ENCODE measurements at places on chromosomes 3 and 15.

DNA sequence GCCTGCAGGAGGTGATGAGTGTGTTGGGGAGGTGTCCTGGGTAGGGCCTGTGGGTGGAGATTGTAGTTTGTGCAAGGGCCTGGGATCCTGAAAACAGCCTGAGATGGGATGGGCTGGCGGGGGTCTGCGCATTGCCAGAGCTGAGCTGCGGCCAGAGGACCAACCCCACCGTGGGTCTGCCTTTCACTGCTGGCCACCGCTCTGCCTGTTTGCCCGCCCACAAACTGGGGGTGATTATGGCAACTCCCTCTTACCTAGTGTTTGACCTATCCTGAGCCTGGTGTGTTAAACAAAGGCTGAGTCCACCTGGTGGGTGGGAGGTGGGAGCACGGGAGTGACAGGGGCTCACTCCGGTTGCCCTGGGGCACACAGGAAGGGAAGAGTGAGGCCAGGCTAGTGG, 9.8 kb downstream of the ABTB1 start:
- no peak for DNase-seq

GRCh38 chr15:98893401-98893800, 114.2 kb downstream of the PGPEP1L start:
- no peak for DNase-seq

DNA sequence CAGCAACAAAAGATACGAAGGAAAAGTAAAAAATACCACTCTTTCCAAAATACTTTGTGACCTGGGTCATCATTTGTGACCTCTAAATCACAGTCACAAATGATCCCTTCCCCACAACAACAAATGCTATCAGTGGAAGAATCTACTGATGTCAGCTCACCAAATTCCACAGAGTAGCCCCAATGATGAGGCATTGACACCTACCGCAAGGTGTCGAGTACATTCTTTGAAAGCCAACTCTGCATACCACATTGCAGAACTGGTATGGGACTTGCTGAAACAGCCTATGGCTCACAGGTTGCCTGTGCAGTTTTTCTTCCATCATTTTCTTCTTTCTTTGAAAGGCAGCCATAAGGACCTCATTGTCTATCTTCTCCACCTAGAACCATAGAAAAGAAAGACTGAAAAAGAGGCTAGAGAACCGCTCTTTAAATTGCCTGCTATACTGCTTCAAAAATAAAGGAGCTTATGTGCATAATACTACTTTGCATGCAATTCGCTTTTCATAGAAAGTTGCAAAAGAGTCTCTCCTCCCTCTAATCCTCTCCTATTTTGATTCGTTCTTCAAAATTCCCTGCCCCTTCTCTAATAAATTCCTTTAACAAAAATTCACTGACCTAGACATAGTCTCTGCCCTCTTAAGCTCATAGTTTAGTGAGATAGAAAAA, 21.4 kb upstream of the KPNA1 start:
- DNase-seq, result no peak

DNA sequence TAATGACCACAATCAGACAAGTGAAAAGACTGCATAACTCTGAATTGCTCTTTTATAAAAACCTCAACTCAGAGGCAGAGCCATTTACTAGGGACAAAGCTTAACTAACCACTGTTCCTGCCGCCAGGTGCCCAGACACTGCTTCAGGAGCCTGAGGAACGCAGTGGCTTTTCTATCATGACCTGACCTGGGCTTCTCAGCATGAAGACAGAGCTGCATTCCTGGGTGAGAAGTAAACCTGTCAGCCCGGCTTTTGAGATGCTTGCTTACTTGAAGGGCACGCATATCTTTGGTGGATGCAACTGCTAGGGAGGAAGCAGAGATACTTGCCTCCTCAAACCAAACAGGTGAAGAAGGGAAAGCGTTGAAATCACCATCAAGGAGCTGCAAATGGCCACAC, 7.9 kb downstream of the LRRC31 start:
- no peak for DNase-seq

GRCh38 chr15:81256916-81257315, 60.2 kb downstream of the IL16 start:
- no peak for DNase-seq

DNA sequence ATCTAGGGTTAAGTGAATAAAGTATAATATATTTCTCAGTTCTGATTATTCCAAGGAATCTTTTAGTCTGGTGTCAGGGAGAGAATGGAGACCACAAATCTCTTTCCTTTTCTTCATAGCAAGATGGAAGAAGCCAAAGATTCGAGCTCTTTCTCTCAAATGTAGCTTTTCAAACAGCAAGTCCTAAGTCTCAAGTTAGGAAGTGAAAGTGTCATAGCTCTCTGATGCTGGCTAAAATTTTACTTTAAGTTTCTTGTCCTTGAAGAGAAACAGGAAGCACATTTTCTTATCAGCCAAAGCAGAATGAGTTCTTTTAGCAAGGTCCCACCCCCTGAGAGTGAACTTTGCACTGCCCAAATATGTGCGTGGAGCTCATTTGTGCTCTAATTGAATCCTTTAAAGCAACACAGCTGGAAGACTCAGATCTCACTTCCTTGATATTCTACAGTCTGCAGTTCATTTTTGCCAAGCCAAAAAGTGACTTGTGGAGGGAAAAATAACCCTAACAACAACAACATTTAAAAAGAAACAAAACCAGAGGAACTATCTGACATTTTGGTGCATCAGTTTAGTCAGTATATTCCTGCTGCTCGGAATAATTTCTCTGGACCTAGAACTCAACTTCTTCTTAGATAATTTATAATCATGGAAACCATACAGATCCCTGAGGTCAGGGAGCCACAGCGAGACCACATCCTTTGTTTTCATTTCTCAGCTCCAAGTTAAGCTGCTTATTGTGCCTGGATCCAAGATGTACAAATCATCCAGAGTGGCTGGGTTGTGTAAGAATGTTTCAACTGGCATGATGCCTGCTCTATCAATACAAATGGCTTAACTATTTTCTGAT, 238.7 kb upstream of the P2RY1 start:
- peak; percentile 81 for DNase-seq

DNA sequence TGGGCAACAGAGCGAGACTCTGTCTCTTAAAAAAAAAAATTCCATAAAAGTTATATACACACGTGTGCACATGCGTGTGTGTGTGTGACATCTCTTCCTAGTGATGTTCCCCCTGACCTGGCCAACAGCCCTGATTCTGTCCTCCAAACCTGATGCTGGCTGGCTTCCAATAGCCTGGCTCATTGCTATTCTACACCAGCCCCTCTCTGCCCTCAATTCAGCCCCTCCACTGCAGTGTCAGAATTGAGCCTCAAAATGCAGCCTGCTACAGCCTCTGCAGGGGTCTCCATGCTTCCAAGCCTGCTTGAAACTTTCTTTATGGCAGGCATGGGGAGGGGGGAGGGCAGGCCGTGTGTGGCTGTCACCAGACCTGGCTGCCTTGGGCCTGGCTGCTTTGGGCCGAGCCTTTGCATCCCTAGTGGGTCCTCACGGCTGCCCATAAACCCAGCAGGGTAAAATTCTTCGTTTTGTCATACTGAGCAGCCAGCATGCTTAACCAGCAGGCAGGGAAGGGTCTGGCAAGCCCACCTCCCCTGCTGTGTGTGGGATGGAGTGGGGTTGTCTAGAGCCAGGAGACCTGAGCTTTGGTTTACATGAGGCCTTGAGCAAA, 22.7 kb upstream of the DOCK3 start:
- no peak for DNase-seq

DNA sequence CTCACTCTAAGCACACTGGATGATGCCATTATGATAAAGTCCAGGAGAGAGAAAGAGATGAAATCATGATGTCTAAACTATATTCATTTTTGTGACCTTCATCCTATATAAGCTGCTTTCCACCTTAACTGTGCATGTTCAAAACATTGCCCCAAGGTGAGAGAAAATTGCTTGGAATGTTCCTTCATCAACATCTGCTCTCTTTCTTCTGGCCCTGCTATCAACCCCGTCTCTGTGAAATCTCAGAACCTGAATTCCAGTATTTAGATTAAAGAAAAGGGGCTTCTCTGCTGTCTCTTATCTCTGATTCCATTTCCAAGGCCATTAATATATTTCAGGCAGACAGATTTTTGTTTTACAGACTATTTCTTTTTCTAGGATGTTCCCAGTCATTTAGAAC, 47.3 kb upstream of the PHLDB2 start:
- DNase-seq, result no peak

DNA sequence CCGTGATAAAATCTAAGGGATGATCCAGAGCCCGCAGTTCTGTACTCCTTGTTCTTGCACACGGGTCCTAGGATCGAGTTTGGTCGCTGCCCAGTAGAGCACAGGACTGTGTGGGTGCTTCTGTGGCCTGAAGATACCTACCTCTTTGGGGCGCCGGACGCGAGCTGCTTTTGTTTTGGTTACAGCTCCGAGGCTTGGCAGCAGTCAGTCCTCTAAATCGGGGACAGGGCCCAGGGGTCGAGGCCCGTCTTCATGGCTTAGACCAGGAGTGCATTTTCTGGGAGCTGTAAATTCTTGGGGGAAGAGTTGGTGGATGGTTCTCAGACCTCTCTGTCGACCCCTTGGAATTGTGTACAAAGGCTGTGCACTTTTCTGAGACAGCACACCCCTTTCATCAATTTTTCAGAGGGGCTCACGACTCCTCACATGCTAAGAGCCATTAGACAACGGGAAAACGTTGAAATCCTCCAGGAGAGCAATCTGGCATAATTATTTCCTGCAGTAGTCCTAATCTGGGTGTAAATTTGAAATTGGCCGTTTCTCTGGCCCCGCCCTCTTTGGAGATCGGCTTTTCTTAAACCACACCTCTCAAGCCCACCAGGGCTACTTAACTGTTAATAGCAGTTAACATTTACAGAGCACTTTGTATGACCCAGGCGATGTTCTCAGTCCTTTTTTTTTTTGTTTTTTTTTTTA, 928 bp downstream of the CEP97 start:
- DNase-seq, result no peak

DNA sequence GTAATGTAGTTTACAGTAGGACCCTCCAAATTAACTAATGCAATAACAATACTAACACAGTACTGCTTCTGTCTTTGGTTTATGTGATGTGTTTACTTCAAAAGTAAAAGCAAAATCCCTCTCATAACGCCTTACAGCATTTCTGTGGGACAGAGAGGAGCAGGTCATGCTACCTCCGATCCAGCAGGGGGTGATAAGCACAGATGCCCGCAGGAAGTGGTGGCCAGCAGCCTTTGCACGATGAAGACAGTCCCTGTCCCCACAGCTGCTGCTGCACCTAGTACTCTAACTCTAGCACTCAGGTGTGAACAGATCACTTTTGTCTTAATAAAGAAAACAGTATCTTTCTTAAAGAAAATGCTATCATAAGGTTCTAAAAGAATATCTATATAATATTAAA, 38.3 kb downstream of the ANO10 start:
- no peak for DNase-seq

DNA sequence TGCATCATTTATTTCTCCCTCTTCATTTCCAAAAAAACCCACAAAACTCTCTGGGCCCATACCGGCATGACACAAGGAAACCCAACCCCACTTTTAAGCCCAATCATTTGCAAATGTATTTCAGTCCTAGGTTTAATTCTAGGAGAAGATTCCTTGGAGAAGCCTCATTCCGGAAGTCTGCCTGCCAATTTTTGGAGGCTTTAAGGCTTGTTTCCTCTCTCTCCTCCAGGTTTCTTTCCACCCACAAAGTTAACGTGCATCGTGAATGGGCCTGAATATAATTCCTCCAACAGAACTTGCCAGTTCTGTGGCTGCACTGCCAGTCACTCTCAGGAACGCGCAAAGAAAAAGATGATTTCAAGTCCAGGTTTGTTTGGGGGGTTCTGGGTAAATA, 69.9 kb upstream of the FOXP1 start:
- no peak for DNase-seq

DNA sequence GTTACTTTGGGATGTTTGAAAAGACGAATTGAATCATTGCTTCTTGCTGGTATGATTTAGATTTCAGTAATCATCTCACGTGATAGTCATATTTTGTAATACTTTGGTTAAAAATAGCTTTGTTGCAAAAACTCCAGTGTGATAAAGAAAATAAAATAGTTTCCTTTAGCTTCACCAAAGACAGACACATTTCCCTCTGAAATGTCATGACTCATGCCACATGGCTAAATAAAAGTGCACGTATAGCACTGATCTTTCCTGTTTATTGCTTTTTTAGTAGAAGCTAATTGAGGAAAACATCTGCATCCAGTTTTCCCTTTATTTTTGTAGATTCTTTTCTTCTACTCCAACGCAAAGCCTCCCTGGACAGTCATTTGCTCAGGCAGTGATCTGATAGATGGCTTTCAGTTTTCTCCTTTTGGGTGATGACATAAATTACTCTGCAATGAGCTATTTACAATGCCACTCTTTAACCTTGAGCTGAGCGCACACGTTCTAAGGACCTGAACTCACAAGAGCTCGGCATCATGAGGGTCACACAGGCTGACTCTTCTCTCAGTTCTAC, 84.9 kb downstream of the ARNT2 start:
- DNase-seq, result no peak

DNA sequence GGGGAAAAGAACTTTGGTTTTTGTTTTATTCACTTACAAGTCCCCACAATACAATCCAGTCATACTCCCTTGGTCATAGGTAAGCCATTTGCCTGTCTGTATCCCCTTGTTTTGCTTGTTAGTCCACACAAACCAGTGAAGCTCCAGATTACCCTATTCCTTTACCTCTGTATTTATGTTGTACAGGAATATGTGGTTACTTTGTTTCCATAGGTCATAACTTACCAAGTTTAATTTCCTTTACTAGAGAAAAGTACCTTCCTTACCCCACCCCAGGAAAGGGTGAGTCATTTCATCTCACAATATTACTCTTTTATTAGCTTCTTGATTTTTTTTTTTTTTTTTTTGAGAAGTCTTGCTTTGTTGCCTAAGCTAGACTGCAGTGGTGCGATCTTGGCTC, 113.4 kb upstream of the LRRFIP2 start:
- no peak for DNase-seq

- no peak for DNase-seq
Observed at GRCh38 chr15:57308170-57308545, 68.1 kb upstream of the CGNL1 start.

DNA sequence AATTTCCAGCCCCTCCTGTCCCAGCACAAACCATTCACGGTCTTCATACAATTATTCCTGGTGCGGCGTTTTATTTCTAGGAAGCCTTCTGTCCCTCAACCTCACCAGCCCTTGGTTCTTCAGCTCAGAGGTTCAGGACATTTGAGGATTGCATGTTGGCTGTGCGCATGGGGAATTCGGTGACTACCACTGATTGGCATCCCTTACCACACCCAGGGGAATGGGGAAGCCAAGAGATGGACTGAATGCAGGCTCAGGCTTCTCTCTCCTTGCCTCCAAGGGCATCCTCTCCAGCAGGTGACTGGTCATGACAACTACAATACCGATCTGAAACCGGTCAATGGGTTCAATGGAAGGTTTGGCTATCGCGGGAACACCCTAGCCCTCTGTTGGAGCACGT, 153.8 kb downstream of the MTHFS start:
- DNase-seq, result no peak

GRCh38 chr3:196694941-196695848, 16.9 kb downstream of the CEP19 start:
- no peak for DNase-seq

GRCh38 chr15:68651916-68652525, 73.2 kb downstream of the CORO2B start:
- DNase-seq, result no peak
